Ascending aorta (tissue), 2 donors: ENCODE measurements at places on chromosomes 6 and 20. TPM values are rescaled to one million over a fixed set of nuclear protein-coding genes. Genes with fewer than 3 reads are reported as not detected.

DNA sequence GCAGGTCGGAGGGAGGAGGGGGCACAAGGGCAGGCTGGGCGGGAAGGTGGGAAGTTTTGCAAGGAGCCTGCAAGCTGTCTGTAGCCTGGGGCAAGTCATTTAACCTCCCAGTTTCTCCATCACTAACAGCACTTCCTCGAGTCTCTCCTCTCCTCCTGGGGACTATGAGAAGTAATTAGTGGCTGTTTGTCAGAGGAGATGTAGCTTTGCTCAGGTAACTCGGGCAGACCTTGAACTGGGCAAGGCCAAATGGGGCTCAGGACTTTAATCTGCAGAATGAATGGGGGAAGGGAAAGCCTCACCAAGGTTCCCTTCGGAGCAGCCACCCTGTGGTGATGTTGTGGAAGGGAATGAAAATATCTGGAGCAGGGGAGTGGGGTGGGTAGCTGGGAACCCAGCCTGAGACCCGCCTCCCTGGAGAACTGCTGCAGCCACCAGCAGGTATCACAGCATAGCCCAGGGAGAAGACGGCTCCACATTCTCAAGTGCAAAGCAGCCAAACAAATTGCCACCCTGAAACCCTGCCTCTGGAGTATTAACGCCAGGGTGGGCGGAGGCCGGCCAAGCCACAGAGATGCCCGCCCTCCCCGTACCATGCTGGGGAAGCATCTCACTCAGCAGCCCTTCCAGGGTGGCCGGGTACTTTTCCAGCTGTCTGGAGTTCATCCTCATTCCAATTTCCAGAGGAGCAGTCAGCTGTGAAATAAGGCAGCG, 6.1 kb upstream of the LEMD2 start:
- no peak overlapping the region for H3K27ac ChIP-seq
- H3K36me3 ChIP-seq: no peaks in the 10 kb centered on the region
- H3K27me3 ChIP-seq: no peaks in the 10 kb centered on the region
- H3K4me3 ChIP-seq: no peak overlapping the region
- H3K4me1 ChIP-seq: no peaks in the 10 kb centered on the region
- no peak for DNase-seq

GRCh38 chr6:28134716-28135115, 7.0 kb upstream of the ZKSCAN8 start:
- peaks cover 4% of the 10 kb centered on the region for H3K36me3 ChIP-seq
- H3K4me1 ChIP-seq: no peaks in the 10 kb centered on the region
- H3K27me3 ChIP-seq: no peaks in the 10 kb centered on the region
- no peak overlapping the region for H3K4me3 ChIP-seq

DNA sequence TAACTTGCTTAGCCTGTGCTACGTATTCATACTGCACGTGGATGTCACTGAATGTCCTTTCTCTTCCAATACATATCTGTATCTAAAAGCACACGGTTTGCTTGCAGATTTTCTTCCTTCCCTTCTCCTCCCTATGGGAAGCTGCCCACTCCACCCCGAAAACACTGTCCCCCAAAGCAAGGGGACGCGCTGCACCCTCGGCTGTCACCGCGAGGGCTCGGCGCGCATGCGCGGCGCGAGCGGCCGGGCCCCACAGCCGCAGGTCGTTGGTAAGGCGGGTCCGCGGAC, 659 bp downstream of the TMX4 start:
- H3K4me3 ChIP-seq: peak overlapping the region; percentile 74
- peak overlapping the region; percentile 97 for H3K27ac ChIP-seq
- H3K36me3 ChIP-seq: no peaks in the 10 kb centered on the region
- H3K27me3 ChIP-seq: no peaks in the 10 kb centered on the region
- no peak for DNase-seq

NKAIN4 gene
- total RNA-seq: not detected

- H3K4me1 ChIP-seq: no peaks in the 10 kb centered on the region
- no peak overlapping the region for H3K27ac ChIP-seq
- H3K4me3 ChIP-seq: no peak overlapping the region
Measured at GRCh38 chr6:90403489-90404381, 107.1 kb upstream of the BACH2 start.

TTK gene
- not detected for total RNA-seq

SLC2A10 gene
- total RNA-seq: 13.1 TPM

GRCh38 chr20:34874094-34874654, 1.5 kb upstream of the GGT7 start:
- no peaks in the 10 kb centered on the region for H3K36me3 ChIP-seq
- H3K4me3 ChIP-seq: no peak overlapping the region
- H3K4me1 ChIP-seq: no peaks in the 10 kb centered on the region
- no peaks in the 10 kb centered on the region for H3K27me3 ChIP-seq
- peak overlapping the region; percentile 79 for H3K27ac ChIP-seq

DNA sequence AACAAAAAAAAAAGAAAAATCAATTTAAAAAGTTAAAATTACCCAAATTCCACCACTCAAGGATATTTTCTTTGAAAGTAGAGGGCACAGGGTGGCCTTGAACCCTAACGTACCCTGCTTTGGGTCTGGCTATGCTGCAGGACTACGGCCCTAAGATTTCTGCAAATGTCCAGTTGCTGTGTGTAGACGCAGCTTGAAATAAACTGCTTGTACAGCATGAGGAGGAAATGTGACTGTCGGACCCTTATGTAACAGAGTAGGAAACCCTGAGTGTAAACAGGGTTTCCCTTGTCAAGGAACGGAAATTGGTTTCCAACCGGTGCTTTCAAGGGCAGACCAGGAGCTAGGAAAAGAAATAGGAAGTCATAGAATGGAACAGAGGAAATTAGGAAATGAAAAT, 60.7 kb upstream of the SHLD1 start:
- no peaks in the 10 kb centered on the region for H3K4me1 ChIP-seq
- no peaks in the 10 kb centered on the region for H3K36me3 ChIP-seq
- H3K4me3 ChIP-seq: no peak overlapping the region

DNA sequence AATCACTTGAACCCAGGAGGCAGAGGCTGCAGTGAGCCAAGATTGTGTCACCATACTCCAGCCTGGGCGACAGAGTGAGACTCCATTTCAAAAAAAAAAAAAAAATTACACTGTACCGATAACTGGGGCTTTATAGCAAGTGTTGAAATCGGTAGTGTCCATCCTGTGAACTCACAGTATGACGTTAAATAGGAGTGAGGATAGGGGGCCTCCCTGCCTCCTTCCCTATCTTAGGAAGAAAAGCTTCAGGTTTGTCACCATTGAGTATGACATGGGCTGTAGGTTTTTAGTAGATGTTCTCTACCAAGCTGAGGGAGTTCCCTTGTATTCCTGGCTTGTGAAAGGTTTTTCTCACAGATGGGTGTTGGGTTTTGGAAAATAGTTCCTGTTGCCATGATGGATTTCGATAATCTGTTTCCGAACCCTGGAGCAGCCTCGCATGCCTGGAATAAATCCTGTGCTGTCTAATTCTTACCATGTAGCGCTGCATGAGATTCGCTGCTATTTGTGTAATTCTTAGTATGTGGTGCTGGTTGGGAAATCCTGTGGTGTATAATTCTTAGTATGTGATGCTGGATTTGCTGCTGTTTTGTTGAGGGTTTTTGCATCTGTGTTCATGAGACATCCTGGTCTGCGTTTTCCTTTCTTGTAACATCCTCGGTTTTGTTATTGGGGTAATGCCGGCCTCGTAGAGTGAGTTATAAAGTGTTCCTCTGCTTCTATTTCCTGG, 23.6 kb downstream of the NTSR1 start:
- no peaks in the 10 kb centered on the region for H3K36me3 ChIP-seq
- no peaks in the 10 kb centered on the region for H3K4me1 ChIP-seq
- H3K27me3 ChIP-seq: no peaks in the 10 kb centered on the region
- no peak overlapping the region for H3K27ac ChIP-seq

ABHD16B gene
- not detected for total RNA-seq

DNA sequence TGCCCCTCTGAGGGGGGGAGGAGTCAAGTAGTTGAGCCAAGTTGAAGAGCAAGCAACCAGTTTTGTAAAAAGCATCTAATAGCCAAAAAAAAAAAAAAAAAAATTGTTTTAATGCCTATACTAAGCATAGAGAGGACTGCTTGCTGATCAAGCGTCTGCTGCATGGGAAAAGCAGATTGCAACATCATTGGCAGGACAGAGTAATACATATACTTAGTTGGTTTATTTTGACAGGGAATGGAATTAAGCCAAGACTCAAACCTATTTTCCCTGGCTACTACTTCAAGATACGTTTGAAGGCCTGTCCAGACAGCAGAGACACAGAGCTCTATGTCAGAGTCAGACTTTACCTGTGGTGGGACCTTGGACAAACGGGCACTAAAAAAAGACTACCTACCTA, 120.5 kb downstream of the RTN4IP1 start:
- no peaks in the 10 kb centered on the region for H3K36me3 ChIP-seq
- H3K4me3 ChIP-seq: no peak overlapping the region
- H3K27ac ChIP-seq: no peak overlapping the region
- DNase-seq: no peak

DNA sequence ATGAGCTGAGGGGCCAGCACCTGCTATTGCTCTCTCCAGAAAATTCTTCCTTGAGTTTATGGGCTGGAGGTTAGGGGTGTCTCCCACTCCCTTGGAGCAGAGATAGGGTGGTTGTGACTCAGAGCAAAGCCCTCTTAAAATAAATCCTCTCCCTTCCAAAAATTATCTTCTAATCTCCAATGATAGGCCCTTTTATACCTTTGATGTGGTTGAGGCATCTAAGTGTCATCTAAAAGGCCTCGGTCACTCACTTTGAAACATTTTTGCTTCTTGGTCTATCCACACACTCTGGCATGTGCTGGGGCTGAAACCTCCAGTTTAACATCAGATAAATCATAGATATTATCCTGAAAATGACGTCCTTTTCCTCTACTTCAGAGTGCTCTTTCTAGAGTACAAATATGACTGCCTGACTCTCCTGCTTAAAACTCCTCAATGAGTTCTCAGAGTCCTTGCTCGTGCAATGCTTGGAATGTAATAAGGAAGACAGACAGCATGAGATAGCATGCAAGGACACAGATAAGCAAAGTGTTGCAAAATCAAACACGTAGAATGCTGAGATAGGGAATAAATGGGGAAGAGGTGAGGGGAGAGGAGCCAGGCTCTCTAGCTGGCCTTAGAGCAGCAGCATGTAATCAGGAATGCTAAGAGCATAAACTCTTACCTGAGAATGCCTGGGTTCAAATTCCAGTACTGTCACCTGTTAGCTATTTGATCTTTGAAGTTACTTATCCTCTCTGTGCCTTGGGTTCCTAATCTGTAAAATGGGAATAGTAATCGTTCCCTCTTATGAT, 374.1 kb upstream of the CITED2 start:
- no peak overlapping the region for H3K4me3 ChIP-seq
- no peaks in the 10 kb centered on the region for H3K27me3 ChIP-seq
- H3K36me3 ChIP-seq: no peaks in the 10 kb centered on the region
- DNase-seq: no peak
- no peak overlapping the region for H3K27ac ChIP-seq
- H3K4me1 ChIP-seq: no peaks in the 10 kb centered on the region

- H3K27ac ChIP-seq: no peak overlapping the region
- H3K4me3 ChIP-seq: no peak overlapping the region
- no peaks in the 10 kb centered on the region for H3K36me3 ChIP-seq
- H3K27me3 ChIP-seq: no peaks in the 10 kb centered on the region
- DNase-seq: no peak
Measured at GRCh38 chr6:80183019-80183795, 76.7 kb downstream of the BCKDHB start.

ULBP1 gene
- total RNA-seq: 3.8 TPM

- H3K4me3 ChIP-seq: no peak overlapping the region
- DNase-seq: no peak
- H3K36me3 ChIP-seq: no peaks in the 10 kb centered on the region
- H3K27me3 ChIP-seq: no peaks in the 10 kb centered on the region
- H3K27ac ChIP-seq: no peak overlapping the region
Measured at GRCh38 chr6:81557811-81558210, 194.7 kb downstream of the TENT5A start.

ADTRP gene
- not detected for total RNA-seq

DNA sequence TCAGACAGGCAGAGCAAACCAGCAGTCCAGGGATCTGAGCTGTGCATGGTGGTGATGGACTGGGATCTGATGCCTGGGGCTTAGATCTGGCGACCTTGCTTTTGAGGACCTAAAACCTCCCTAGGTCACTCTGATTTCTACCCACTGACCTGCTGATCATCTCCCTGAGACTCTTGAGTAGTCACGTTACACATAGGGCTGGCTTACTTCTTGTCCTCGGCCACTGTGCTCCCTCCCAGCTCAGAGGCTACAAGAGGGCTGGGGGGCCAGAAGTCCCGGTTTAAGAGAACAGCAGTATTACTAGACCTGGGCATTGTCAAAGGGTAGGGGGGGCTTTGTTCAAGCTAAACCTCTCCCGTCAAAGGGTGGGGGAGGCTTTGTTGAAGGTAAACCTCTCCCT, 5.5 kb downstream of the DYNLT1 start:
- H3K27ac ChIP-seq: no peak overlapping the region
- H3K4me3 ChIP-seq: no peak overlapping the region
- DNase-seq: no peak
- no peaks in the 10 kb centered on the region for H3K27me3 ChIP-seq
- peaks cover 34% of the 10 kb centered on the region for H3K4me1 ChIP-seq
- H3K36me3 ChIP-seq: peaks cover 38% of the 10 kb centered on the region

GRCh38 chr6:155678361-155678760, 222.7 kb upstream of the NOX3 start:
- H3K4me3 ChIP-seq: no peak overlapping the region
- H3K4me1 ChIP-seq: no peaks in the 10 kb centered on the region
- H3K36me3 ChIP-seq: no peaks in the 10 kb centered on the region
- no peak for DNase-seq
- H3K27me3 ChIP-seq: no peaks in the 10 kb centered on the region
- no peak overlapping the region for H3K27ac ChIP-seq

KPNA5 gene
- total RNA-seq: 0.96 TPM

DNA sequence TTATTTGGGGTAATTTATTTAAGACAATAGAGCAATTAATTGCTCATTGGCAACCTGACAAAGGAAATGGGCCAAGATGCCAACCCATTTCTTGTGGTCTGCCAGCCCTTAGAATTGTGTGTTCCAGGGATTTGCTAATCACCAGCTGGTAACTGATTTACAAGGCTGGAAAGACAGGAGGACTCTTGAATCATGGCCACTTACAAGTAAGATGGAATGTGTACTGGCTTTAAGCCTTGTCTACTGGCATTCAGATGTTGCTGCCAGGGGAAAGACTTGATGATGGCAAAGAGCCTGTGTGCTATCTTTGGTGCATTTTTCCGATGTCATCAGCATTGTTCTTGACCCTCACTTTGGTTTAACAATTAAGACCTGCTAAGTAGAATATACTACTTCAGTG, 91.0 kb downstream of the BCKDHB start:
- H3K27ac ChIP-seq: no peak overlapping the region
- H3K27me3 ChIP-seq: no peaks in the 10 kb centered on the region
- H3K36me3 ChIP-seq: no peaks in the 10 kb centered on the region
- DNase-seq: no peak
- H3K4me3 ChIP-seq: no peak overlapping the region
